ENCODE measurements at places on chromosomes 6 and 20.
A peak's percentile ranks its signal among the peaks of the same experiment; 100 is the strongest.

DNA sequence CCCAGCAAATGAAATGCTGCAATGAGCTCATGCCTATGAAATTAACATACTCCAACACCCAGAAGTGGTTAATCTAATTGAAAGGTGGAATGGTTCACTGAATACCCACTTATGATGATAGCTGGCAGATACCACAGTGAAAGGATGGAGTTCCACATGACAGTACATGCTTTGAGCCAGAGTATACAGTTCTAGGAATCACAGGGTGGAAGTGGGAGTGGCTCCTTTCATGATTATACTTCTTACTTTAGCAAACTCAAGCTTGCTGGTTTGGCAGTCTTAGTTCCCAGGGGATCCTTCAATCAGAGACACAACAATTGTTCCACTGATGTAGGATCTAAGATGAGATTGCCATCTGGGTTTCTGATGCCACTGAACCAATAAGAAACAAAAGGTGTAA, 21.5 kb downstream of the CD164 start:
- no peak for DNase-seq

DNA sequence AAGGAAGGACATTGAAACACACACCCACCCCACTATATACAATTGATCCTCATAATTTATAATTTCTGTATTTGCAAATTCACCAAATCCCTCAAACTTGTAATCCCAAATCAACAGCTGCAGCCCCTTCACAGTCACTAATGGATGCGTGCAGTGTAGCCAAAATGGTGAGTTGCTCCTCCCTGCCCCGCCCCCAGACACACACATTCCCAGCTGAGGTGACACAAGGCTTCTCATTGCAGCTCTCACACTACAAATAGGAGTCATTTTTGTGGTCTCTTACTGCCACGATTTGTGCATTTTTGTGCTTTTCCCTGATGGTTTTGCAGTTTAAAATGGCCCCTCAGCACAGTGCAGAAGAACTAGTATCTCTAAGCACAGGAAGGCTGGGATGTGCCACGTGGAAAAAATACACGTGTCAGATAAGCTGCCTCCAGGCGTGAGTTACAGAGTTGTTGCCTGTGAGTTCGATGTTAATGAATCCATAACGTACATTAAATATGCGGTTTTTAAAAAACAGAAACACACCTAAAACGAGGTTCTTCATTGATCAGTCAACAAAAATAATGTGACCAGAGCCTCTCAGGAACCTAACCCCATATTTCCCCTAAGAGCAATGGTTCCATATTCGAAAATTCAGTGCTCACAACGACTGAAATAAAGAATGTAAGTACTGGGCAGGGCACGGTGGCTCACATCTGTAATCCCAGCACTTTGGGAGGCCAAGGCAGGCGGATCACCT, 8.2 kb downstream of the ATP9A start:
- DNase-seq: no peak

DNA sequence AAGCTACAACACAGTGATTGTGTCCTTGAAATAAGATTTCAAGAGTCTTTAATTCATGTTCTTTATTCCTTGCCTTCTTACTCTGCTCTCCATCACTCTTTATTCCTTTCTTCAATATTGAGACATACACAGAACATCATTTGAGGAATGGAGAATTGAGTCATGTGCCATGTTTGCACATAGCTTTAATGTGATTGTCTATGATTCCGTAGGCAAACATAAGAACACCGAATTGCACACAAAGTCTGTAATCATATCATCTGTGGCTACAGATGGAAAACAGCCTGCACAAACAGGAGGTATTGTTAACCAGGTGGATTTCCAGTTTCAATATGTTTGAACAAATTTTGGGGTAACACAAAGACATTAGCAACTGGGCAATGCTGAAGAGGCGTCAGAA, 571.6 kb upstream of the GJE1 start:
- DNase-seq: no peak

GRCh38 chr6:157977176-157977804, 4.4 kb upstream of the SYNJ2 start:
- no peak for DNase-seq

GRCh38 chr6:143205991-143206390, 145.3 kb downstream of the AIG1 start:
- peak; percentile 11 for DNase-seq

All from fibroblast of skin of left quadriceps (primary cell).